Fibroblast of upper back skin (primary cell): ENCODE measurements at places on chromosomes 1 and 21.

DNA sequence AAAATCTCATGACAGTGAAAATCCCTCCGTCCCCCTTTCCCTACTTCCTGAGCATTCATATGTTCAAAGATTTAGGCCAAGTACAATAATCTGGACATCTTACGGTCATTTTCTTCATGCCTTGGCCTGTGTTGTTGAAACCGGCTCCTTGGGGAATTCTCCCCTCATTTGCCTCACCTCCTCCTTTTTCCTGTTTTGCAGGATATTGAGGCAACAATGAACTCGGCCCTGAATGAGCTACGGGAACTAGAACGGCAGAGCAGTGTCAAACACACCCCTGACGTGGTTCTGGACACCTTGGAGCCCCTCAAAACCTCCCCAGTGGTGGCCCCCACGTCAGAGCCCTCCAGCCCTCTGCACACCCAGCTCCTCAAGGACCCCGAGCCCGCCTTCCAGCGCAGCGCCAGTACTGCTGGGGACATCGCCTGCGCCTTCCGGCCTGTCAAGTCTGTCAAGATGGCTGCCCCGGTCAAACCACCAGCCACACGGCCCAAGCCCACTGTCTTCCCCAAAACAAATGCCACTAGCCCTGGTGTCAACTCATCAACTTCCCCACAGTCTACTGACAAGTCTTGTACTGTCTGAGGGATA is 9.3 kb upstream of the IKBKE start:
- DNase-seq, result no peak

DNA sequence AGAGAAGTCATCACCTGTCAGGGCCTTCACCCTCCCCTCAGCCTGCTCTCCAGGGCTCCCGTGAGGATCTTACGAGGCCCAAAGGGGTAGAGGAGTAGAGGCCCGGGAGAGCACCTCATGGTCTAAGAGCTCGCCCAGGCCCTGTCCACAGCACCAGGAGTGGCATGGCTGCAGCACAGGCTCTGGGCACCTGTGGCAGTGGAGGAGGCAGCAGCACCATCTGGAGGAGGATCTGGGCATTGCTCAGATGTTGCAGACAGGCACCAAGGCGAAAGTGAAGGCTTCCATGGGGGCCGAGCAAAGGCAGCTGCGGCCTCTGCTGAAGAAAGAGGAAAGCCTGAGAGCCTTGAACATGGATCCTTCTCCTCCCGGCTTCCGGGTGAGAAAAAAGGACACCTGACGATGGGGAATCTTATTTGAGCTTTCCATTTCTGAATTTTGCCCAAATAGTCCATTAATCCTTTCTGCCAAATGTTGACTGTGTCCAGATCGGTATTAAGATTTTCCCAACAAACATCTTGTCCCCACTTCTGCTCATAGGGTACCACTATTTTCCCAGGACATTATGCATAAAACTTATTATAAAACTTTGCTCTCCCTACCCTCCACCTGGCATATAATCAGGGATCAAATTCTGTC is 604.7 kb downstream of the PTPRC start:
- peak; percentile 45 for DNase-seq

DNA sequence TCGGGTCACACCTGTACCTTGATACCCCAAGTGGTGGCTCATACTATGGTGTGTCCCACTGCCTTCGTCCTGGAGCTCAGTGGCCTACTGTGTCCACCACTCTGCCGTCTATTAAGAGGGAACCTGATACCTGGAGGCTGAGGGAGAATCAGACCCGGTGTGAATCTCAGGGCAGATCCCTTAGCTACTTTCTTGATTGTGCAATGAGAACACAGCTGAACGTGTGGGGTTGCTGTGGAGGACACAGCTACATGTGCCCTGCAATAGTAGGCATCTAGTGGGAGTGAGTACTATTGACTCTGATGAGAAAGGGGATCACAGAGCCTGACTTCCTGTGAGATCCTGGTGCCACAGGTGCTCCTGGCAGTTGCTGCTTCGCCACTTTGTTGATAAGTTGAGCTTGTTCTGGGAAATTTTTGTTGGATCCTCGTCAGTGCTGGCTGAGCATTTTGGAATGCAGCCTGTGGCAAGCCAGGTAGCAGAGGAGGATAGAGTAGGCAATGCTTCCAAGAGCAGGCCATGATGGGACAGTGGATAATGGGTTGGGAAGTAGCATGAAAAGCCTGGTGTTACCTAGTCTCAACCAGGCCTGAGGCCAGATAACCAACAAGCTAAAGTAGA is 28.2 kb upstream of the MPZL1 start:
- DNase-seq, result no peak

- DNase-seq, result no peak
Measured at GRCh38 chr1:4275083-4275482, 375.0 kb upstream of the C1orf174 start.

DNA sequence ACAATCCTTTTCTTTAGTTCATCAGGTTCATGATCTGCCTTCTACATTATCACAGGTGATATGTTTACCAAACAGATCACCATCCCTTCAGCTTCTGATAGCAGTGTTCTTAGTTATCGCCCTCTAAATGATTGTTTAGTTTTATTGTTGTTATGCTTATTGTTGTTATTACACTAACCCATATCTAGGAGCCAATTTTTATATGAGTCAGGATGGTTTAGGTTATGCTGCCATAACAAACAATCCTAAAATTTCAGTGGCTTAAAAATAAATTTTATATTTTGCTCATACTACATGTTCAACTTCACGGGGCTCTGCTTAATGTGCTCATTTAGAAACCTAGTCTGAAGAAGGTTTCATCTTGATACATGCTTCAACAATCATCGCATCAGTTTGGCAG is 4.4 kb upstream of the JUN start:
- DNase-seq, result no peak

DNA sequence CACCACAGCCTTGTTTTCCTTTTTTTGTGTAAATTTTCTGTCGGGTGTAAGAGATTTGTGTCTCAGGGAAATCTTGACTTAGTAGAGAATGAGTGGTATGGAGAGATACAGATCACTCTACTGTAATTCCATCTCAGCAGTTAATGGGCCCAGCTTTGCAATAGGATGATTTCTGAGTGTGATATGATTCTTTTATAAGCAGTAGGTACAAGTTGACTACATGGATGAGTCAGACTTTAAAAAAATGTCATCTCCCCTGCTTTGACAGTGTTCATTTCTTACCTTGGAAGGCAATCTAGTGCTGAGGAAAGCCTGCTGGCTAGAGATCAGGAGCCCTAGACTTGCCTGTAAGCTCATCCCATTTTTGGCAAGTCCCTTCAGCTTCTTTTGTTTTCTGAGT is 261.9 kb downstream of the RYR2 start:
- DNase-seq, result no peak

DNA sequence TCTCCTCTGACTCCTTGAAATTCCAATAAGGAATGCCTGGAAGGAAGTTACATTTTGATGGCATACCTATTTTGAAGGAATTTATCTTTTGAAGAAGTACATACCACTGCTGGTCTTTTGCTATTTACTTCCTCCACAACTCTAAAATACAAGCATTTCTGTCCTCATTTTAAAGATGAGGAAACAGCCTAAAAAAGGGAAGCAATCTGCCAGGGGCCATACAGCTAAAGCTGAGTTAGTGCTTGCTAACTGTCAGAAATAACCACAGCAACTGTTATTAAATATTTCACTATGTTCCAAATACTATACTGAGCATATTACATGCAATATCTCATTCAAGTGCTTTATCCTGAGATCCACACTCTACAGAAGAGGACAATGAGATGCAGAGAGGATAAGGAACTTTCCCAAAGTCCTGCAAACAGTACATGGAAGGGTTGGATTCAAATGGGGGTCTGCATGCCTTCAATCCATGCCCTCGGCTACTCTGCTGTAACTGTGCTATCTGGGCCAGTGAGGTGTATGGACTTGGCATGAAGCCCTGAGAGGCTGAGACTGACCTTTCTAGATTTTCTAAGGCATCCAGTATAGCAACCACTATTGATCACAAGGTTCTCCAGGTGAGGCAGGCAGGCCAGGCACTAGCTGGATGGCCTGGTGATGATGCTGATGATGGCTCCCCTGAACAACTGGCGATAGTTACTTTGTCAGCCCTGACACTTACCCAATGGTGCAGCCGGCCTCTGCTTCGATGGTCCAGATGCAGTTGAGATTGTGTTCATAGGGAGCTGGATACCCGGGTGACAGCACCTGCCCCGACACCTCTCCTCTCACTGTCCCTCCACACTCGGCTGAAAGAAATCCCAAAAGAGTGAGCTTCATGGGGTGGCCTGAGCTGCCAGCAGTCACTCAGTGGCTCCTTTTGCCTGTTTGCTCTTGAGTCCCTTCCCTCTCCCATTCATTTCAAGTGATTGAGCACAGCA is 171.4 kb upstream of the HMGB4 start:
- no peak for DNase-seq

DNA sequence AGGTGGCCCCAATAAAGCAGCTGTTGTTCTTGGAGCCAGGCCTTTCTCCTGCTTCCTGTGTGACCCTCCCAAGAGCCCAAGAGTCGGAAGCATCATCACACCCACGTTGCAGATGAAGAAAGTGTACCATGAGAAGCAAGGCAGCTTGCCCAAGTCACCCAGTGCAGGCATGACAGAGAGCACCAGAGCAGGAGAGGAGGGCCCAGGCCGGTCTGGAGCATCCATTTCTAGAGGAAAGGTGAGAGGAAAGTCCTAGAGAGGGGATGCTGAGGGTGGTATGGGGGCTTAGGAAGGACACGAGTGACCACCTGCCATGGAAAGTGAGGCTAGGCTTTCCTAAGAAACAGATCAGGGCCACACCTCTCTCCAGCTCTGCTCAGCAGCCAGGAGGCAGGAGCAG is 47.0 kb downstream of the C1orf198 start:
- DNase-seq, result no peak

DNA sequence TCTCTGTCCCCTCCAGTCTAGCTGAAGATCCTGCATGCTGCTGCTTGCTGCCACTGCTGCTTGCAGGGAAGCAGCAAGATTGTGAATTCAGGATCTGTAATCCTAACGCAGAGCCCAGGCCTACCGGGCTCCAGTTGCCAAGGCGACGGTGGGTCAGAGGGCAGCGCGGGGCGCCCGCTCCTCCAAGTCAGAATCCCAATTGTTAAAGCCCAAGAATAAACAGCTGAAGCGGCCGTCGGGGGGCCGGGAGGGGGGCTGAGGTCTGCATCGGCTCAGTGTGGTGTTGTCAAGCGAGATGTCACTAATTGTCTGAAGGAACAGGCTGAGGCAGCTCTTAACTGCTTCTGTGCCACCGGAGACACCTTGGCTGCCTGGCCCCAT is 36.8 kb downstream of the AHDC1 start:
- DNase-seq, result no peak
